SK-N-SH (cell line): ENCODE measurements at places on chromosomes 12 and 14.

DNA sequence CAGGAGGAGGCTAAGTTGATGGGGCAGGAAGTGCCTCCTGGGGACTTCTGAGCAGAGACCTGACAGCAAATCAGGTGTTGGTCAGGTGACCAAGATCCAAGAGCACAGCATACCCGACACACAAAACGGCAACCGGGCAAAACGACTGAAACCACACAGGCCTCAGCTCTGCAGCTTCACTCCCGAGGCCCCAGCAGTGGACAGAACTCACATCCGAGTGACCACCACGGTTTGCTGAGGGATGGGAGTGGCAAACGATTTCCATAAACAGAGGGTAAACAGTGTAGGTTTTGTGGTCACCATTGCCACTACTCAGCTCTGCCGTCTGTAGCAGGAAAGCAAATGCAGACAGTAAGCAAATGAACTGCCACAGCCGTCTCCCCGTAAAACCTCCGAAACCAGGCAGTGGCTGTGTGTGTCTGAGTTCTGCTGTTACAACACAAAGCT, 14.4 kb downstream of the CHFR start:
- no peak for DNase-seq

DNA sequence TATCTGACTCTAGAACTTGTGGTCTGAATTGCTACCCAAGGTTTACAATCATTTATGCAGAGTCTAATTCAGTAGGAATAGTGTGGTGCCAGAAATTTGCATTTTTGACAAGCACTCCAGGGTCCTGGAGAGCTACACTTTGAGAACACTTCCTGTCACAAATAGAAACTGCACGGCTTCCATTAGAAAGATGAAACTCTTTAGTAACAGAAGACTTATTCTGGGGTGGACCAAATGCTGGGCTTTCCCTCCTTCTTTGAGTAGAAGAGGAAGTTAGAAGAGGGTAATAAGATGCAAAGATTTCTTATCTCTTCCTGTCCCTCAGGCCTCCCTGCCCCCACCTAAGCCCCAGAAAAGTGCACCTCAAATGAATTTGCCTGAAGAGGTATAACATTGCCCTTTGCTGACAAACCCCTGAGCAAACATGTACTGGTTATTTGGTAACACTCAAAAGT, 28.4 kb downstream of the DGLUCY start:
- no peak for DNase-seq

DNA sequence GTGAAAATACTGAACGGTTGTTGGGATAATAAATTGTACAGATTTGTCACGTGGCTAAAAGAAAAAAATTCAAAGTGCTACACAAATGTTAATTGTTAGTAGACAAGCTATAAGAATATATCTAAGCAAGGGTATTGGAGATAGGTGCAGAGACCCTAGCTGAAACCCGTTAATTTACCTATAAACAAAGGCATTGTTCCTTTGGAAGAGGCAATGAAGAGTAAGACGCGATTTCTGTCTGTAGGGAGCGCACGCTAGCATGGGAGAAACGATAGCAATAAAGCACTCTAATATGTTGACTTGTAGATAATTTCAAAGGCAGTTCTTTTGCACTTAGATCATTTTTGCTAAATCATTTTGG, 565 bp downstream of the CCDC77 start:
- peak; percentile 32 for DNase-seq

DNA sequence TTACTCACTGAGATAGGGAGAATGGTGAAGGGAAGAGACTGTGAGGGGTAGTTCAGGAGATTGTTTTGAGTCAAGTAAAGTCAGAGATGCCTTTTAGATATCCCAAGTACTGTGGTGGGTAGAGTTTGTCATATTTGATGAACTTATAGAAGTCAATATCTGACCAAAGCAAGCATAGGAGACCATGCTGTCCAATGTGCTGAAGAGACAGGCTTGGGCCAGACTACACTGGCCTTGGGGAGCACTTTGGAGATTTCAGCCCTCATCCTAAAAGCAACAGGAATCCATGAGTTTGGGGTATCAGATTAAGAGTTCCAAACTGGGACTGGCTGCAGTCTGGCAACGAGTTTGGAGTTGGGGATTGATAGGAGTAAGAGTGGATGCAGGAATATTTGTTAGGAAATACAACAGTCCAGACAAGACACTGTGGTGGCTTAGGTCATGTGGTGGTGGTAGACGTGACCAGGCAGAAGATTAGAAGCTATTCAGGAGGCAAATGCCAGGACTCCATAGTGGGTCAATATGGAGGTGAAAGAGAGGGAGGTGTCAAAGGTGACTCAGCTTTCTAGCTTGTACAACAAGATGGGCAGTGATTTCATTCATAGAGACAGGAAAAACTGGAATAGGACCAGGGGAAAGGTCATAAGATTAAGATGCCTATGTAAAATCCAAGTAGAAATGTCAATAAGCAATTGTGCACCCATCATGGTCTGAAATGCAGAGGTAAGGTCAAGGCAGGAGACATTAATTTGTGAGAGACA, 81.9 kb downstream of the FAR2 start:
- DNase-seq, result no peak

DNA sequence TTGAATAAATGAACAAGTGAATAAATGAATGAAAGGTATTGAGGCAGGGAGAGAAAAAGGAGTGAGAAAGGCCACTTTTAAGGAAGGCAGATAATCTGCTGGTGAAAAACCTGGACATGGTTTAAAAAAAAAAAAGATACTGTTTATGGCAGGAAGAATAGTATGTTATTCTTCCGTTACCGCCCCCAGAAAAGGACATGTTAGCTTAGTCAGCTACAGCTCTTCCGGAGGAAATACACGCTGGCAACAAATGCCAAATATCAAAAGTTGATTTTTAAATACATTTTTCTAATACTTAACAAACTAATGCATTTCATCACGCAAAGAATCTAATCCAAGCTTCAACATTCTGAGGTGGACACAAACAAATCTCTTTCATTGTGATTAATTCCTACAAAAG, 43.2 kb downstream of the SLC5A8 start:
- DNase-seq, result no peak

DNA sequence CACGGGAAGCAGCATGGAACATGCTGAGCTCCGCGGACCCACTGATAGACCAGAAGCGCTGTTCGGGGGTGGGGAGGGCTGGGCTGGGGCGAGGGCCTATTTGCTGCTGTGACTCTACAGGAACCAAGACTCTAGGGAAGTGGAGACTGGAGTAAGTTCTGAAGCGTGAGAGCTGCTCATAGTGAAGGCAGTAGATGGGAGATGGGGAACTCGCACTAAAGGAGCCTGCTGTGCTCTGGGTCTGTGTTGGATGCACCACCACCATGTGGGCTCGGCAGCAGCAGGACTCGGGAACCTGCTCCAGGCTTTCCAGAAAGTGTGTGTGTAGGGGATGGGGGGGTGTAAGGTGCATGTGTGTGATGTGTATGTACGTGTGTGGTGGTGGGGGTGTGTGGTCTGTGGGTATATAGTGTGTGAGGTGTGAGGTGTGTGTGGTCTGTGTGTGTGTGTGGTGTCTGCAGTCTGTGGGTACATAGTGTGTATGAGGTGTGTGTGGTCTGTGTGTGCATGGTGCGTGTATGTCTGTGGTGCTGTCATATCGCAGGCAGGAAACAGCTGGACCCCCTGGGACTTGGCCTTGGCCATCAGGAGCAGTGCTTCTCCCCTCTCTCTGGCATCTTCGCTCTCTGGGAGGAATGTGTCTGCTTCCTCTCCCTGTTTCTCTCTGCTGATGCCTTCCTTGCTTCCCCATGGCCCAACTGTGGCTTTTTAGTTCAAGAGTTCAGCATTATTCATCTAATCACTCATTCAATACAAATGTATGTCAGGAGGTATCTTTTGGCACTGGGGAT, 378.9 kb downstream of the FUT8 start:
- peak; percentile 21 for DNase-seq

GRCh38 chr14:63848890-63849289, 3.9 kb upstream of the SYNE2 start:
- DNase-seq, result no peak

DNA sequence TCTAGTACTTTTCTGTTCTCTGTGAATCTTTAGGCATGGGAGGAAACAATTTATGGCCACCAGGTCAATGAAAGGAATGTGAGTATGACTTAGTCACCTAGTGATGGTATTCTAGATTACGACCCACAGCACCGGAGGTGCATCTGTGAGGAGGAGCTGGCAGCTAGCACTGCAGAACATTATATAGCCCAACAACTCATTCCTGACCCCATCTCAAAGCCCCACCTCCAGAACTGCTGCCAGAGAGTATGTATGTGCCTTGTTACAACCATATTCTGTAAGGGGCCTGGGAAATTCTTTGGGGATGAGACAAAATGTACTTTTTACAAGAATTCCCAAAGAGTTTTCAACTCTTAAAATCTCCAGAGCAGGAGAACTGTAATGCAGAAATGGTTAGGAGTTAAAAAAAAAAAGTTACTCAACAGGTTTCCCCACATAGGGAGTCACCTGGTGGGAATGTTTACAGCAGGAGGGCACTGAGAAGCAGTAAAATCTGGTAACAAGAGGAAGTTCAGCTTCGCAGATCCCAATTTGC, 34.9 kb upstream of the CERS5 start:
- no peak for DNase-seq

- DNase-seq, result no peak
Observed at GRCh38 chr12:112514456-112514855, 95.7 kb downstream of the PTPN11 start.
